ENCODE measurements at places on chromosomes 12 and 14.

- no peak for DNase-seq
These were observed 219.5 kb upstream of the OTX2 start for GRCh38 chr14:57029620-57030253.

- DNase-seq = no peak
These were observed 20.9 kb downstream of the DLGAP5 start for GRCh38 chr14:55170526-55170925.

DNA sequence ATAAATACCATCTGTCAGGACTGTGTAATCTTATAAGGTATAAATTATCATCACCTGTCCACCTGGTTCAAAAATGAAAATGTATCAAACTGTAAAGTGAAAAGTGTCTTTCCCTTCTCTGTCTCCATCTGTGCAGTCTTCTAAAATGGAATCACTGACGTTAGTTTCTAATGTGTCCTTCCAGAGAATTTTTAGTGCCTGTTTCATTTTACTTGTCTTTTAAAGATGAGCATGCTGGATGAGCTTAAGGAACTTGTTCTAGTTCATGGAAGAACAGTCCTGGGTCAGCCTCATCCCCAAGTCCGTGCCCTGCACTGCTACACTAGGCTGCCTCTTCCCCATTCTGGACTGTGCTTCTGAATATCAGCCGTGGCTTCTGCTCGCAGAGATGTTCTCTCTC is 5.4 kb upstream of the NT5DC3 start:
- no peak for DNase-seq

DNA sequence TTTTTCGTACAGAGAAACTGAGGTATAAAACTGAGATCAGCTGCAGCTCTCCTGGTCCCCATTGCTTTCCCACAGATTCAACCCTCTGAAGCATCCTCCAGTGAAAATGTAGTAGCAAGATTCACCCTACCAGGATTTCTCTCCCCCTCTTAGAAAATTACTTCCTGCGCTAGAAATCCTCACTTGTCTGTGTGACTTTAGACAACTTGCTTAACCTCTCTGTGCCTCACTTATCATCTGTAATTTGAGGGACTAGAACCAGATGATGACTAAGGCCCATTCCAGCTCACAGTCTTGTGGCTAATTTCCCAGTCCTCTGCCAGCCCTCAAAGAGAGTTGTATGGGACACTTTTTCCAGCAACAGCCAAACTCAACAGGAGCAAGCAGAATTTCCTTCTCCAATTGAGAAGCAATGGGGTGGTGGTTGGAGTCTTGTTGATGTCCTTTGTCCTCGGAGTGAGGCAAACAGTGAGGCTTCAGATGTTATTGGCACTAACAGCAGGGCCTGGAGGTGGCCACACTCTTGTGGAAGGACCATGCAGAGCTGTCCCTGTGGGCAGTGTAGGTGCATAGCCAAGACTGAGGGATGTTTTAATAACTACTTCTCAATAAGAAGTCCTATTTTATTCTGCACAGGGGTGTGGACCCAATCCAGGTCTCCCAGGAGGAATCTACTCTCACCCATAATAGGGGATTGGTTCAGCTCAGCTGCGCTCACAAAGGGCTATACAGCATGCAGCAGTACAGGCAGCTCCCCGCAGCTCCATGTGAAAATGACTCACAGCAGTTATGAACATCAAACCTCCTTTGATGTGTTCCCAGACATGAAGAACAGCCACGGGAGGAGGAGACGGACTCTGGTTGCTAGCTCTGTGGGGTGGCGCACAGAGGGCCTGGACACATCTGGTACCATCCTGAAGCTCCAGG is 200.1 kb downstream of the DAD1 start:
- DNase-seq = no peak

DNA sequence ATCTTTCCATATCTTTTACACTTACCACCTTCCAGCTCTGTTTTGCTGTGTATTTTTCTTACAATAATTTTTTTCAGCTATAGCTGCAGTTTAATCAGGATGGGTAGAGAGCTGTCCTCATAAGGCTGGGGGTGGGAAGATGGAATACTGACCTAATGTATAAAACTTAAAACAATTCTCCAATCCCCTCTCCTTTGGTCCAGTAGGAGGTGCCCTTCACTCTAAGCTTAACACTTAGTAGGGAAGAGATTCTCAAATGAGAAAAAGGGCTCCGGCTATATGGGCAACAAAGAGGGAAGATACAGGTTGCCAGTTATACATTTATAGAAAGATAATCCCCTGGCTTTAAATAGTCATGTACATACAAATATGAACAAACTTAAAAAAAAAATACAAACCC is 2.8 kb downstream of the ORMDL2 start:
- DNase-seq = no peak

GRCh38 chr14:54789781-54790480 is 112.7 kb downstream of the GCH1 start:
- no peak for DNase-seq

GRCh38 chr14:80926397-80927082 is 15.0 kb downstream of the CEP128 start:
- DNase-seq = no peak

GRCh38 chr12:5369298-5369697 is 62.6 kb upstream of the NTF3 start:
- no peak for DNase-seq

GRCh38 chr14:69399750-69400149 is 1.3 kb downstream of the SLC39A9 start:
- DNase-seq = no peak

GRCh38 chr12:105239304-105239703 is 3.3 kb upstream of the APPL2 start:
- no peak for DNase-seq

- no peak for DNase-seq
These were observed 49.9 kb downstream of the IFNG start for GRCh38 chr12:68109444-68110217.

GRCh38 chr12:46891306-46891705 is 65.5 kb upstream of the SLC38A4 start:
- DNase-seq = no peak

- DNase-seq = no peak
These were observed 3.5 kb downstream of the KICS2 start for GRCh38 chr12:64218597-64218996.

DNA sequence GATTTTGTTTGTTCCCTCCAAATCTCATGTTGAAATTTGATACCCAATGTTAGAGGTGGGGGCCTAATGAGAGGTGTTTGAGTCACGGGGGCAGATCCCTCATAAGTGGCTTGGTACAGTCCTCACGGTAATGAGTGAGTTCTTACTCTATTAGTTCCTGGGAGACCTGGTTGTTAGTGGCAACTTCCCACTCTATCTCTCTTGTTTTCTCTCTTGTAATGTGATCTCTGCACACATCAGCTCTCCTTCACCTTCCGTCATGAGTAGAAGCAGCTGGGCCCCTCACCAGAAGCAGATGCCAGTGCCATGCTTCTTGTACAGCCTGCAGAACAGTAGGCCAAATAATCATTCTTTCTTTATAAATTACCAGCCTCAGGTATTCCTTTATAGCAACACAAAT is 29.6 kb upstream of the KCNK10 start:
- peak; percentile 82 for DNase-seq

DNA sequence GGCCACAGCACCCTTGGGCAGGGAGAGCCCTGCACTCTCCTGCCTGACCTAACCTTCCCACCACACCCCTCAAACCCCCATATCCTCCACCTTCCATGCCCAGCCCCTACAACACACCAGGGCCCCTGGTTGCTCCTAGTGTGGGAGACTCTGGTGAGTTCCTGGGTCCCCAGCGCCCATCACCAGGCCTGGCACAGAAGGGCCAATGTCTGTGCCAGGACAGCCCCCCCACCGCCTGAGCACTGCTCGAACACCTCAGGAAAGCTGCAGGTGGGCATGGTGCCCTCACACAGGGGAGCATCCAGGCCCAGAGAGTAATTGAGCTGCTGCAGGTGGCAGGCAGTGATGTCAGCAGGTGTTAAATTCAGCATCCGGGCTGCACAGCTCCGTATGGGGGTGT is 15.2 kb downstream of the ADCY6 start:
- DNase-seq = no peak

DNA sequence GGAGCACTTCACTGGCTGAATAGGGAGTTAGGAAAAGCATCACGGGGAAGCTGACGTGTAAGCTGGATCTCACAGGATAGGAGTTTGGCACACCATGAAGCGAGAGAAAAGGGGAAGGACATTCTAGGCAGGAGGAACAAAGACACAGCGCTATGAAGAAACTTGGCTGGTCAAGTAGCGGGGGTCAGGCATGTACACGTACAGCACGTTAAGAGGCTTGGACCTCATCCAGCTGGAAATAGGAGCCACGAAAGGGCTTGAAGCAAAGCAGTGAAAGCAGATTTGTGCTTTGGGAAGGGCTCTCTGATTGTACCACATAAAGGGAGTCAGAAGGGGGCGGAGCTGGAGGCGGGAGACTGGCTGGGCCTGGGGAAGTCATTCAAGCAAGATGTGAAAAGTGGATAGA is 19.6 kb upstream of the GALNT8 start:
- DNase-seq = peak; percentile 3

DNA sequence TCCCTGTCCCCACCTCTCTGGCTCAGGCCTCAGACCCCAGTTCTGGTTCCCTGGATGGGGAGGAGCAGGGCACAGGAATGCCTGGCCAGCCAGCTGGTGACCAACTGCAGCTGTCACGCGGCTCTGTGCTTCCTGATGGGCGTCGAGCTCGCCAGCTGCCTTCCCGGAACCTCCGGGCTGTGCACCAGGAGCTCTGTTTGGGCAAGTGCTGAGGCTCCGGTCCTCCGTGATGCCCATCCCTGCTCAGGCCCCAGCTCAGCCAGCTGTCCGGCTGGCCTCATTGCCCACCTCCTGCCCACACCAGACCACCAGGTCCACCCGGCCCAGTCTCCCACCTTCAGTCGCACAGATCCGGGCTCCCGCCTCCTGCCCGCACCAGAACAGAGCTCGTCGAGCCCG is 4.8 kb downstream of the IFFO1 start:
- DNase-seq = no peak

GRCh38 chr14:37253905-37254304 is 56.2 kb downstream of the MIPOL1 start:
- DNase-seq = no peak

GRCh38 chr12:11535127-11535526 is 114.3 kb upstream of the ETV6 start:
- DNase-seq = no peak

GRCh38 chr12:132623072-132623869 is 4.7 kb downstream of the P2RX2 start:
- no peak for DNase-seq

DNA sequence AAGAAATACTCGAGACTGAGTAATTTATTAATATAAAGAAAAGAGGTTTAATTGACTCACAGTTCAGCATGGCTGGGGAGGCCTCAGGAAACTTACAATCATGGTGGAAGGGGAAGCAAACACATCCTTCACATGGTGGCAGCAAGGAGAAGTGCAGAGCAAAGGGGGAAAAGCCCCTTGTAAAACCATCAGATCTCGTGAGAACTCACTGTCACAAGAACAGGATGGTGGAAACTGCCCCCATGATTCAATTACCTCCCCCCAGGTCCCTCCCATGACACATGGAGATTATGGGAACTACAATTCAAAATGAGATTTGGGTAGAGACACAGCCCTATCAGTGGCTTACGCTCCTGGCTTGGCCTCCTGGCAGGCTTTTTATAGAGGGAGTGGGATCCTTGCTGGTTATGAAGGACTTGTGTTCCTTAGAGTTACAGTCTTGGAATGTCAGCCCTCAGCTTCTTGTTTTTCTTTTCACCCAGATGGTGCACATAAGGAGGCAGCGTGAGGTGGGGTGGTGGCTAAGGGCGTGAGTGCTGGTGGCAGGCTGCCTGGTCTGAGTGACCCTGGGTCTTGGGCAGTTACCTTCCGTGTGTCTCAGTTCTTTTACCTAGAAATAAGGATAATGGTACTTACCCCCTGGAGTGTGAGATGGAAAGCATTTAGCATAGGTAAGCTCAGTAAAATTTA is 25.7 kb downstream of the TRAF3 start:
- DNase-seq = no peak

- DNase-seq = no peak
These were observed 48.6 kb downstream of the ATXN7L3B start for GRCh38 chr12:74586251-74586650.

DNA sequence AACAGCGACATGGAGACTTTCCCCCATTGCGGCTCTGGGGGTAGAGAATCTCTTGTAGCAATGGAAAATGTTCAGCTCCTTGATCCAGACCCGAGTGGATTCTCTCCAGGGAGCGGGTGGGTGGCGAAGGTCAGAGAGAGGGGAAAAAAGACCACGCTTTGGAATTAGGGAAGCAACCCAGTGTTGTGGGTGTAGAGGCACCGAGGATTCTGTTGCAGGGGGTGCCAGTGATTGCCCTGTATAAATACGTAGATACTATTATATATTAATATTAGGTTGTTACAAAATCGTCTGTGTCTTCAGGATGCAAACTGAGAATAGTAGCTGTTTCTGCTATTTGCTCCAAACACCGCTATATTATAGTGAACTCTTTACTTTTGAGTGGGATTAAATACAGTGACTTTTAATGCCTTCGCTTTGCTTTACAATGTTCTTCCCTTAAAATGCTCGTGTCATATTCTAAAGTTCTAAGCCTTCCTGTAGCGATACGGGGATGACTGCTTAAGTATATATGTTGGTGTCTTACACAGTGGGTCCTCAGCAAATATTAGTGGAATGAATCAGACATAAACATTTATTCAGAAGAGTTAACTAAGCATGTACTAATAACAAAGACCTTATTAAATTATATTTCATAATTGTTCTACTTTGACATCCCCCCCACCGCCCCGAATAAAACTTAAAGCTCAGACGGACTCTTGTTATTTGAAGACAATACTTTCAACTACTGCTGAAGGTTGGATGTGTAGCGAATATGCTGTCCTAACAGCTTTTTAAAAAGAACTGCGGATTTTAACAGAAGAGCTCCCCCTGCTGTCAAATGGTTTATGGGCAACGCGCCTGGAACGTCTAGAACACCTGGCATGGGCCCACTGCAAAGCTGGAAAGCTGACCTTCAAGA is 136.4 kb upstream of the KRAS start:
- DNase-seq = peak; percentile 89

DNA sequence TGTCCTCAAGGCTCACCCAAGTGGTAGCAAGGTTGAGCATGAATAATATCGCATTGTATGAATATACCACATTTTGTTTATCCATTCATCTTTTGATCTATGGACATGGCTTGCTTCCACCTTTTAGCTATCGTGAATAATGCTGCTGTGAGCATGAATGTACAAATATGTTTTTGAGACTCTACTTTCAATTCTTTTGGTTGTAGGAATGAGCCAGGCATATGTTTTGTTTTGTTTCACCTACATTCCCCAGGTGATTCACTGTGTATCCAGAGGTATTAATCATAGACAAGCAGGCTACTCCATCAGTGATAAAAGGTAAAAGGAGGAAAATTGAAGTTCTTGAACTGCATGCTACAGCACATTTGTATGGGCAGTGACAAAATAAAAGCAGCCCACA is 35.8 kb downstream of the CDKL1 start:
- DNase-seq = no peak

Data from NCI-H2107 (cell line).